ENCODE measurements at places on chromosomes 3 and 15.
A peak's percentile ranks its signal among the peaks of the same experiment; 100 is the strongest.

DNA sequence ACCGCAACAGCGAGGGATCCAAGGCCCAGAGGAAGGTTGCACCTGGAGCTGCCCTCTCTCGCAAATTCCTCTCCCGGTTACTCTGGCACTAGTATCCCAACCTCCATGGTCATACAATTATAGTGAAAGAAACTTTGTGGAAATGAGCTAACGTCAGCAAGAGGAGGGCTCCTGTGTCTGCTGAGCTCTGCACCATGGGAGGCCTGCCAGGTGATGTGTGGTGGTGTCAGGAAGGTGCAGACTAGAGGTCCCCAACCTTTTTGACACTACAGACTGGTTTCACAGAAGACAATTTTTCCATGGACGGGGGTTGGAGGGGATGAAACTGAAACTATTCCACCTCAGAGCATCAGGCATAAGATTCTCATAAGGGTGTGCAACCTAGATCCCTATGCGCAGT, 13.2 kb upstream of the IQCF6 start:
- DNase-seq: no peak

- DNase-seq: no peak
Measured at GRCh38 chr3:45547764-45548680, 46.5 kb upstream of the LIMD1 start.

DNA sequence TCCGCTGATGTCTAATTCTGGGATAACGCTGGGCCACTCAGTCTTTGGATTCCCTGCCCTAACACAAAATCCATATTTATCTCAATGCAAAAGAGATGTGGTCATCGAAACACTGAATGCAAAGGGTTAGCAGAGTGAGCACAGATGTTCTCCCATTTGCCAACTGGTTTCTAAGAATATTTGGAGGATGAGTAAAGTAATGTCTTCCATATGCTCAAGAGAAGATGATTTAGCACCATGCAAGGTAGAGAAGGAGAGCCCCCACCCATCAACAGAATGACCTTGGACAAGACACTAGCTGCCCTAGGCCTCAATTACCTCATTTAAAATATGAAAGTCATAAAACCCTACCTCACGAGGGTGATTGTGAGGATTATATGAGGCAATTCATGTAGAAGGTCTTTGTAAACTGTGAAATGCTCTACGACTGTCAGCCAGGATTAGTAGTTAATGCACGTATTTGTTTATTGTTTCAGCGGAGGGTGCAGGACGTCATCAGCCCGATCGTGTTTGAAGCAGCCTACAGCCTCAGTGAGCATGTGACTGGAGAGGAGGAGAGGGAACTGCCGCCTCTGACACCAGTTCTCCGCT, 232.9 kb upstream of the CTDSPL start:
- no peak for DNase-seq

DNA sequence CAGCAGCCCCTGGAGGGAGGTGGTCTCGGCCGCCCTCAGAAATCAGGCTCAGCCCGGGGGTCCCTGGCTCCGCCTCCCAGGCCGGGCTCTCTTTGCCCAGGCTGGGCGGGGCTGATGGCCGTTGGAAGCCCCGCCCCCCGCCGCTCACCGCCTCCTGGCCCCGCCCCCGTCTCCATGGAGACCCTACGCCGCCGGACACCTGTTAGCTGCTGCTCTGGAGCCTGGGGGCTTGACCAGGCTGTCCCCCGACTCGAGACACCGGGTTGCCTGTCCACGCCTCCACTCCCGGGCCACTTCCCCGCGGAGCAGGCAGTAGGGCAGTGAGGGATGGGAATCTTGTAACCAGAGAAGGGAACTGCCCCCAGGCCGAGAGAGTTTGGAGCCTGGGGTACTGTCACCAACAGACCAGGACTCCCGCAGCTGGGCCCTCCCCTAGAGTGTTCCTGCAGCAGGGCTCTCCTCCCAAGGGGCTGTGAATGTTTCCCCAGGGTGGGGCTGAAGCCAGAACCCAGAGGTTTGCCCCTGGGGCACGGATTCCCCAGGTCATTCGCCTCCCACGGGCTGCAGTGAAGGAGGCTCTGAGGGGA, 27.8 kb upstream of the RPL32 start:
- DNase-seq: peak; percentile 16

GRCh38 chr15:77037388-77038209, 33.3 kb downstream of the TSPAN3 start:
- DNase-seq: no peak

DNA sequence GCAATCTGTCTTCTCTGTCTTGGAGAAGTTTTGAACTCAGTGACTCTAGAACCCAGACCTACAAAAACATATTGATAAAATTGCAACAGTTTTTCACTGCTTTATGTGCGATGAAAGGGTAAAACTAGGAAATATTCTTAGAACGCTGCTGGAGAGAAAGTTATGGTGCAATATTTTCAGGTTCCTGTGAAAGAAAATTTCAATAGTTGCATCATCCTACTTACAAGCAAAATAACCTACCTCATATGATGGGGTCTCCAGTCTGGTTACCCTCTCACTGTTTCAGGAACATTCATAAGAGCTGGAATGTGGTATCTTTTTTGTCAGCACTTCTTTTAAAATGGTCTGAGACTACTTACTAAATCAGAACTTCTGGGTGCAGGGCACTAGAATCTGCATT, 27.1 kb downstream of the GATM start:
- no peak for DNase-seq

- no peak for DNase-seq
Measured at GRCh38 chr15:71658827-71659729, 151.3 kb upstream of the NR2E3 start.

DNA sequence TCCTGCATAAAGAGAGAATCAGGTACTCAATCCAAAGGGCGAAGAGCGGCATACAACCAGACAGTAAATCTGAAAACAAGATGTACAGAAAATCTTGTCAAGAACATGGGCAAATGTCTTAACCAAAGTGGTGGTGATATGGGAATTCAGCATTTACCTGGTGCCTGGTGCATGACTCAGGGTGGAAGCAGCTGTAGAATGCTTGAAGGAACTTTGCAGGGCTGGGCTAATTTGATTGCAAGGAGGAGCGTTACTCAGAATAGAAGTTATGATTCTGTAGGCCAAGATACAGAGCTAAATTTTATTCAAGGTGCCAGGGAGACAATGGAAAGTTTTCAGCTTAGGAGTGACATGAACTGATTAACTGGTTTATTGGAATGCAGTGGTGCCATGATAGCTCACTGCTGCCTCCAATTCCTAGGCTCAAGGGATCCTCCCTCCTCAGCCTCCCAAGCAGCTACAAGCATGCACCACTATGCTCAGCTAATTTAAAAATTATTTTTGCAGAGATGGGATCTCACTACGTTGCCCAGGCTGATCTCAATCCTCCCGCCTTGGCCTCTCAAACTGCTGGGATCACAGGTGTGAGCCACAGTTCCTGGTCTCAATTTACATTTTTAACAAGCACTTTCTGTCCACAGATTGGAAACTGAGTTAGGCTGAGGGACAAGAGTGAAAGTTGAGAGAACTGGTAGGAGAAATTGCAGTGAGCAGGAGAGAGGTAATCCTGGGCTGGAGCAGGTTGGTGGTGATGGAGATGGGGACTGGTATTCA, 91.5 kb upstream of the TBC1D5 start:
- DNase-seq: no peak

DNA sequence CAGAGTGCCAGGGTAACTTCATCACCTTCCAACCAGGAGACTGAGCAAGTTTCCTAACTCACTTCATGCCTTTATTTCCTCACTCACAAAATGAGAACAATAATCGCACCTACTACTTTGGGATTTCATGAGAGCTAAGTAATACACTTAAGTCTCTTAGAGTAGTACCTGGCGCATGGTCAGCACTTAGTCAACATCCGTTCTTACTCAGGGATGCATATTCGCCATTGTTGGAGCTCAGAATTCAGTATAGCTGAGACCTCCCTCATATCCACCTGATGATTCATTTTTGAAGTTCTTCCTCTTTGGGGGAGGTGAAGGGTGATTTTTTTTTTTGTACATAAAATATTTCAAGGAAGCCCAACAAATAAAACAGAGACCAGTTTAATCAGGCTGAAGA, 188.2 kb downstream of the AGBL1 start:
- no peak for DNase-seq

DNA sequence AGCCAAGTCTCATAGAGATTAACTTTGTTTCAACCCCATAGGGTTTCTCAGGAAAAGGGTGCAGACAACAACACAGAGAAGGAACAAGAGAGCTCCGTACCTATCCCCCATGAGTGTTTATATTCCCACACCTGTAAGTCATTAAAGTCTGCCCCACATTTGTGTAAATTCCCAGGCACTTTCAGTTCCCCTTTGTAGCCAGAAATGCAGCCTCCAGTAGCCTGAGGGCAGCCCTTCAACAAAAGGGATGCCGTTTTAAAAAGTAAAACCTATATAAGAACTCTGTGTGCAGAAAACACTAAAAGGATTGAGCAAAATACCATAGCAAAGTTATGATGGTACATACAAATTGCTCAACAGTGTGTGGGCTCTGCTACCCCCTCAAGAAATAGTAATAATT, 59.7 kb upstream of the TMEM108 start:
- no peak for DNase-seq

GRCh38 chr3:114418724-114419543, 125.1 kb downstream of the TIGIT start:
- no peak for DNase-seq

- no peak for DNase-seq
Measured at GRCh38 chr15:23483821-23484299, 36.8 kb upstream of the GOLGA6L2 start.

- DNase-seq: no peak
Measured at GRCh38 chr15:54585063-54585462, 606.8 kb downstream of the UNC13C start.

GRCh38 chr3:5297895-5298294, 110.4 kb downstream of the EDEM1 start:
- DNase-seq: no peak

GRCh38 chr3:107699682-107700081, 176.9 kb downstream of the BBX start:
- DNase-seq: no peak

DNA sequence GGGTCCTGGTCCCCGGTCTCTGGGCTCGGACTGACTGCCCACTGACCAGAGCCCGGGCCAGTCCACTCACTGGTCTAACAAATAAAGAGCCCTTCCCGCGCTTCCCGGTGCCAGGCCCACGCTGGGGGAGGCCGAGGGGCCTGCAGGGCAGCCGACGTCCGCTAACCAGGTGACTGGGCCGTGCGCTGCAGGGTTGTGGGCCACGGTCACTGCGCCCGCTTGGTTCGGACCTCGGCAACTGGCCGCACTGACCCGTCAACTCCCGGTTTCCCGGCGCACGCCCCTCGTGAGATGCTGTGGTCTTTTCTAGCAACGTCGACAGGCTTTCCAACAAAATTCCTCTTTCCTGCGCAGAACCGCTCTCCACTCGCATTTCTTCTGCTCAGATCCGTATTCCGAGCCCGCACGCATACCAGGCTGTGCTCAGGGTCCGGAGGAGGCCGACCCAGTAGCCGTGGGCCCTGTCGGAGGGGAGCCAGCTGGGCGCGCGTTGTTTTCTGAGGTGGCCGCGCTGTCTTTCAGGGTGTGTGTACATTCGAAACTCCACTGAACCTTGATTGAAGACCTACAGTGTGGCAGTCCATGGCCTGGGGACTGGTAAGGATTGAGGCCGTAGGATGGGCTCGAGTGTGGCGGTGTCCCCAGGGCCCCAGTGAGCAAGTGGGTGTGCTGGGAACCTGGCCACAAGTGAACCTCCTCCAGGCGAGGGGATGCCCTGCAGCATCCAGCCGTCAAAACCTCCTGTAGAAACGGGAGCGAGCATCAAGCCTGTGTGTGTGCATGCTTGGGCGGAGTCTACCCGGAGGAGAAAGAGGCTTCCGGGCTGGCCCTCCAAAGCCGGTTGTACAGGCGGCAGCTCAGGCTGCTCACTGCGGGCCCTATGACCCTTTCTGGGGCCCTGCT, 875 bp upstream of the NT5DC2 start:
- DNase-seq: no peak

GRCh38 chr3:101278727-101279126, 41.6 kb downstream of the IMPG2 start:
- no peak for DNase-seq

DNA sequence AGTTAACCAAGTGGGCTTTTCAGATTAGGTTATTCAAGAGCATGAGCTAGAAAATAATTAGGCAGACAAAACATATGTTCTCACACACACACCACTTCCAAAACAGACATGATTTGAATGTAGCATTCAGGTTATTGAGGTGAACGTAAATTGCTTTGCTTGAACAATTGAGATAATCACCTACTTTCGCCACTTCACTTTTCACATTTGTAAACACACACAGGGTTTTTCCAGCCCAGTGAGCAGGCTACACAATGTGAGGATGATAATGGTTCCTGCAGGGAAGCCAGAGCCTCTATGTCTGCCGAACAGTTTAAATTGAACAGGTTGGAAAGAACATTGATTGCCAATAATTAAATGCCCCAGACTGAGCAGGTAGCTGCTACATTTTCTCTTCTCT, 560.8 kb downstream of the OCA2 start:
- DNase-seq: no peak

- no peak for DNase-seq
Measured at GRCh38 chr15:71066983-71067382, 48.3 kb upstream of the THSD4 start.

- DNase-seq: no peak
Measured at GRCh38 chr15:77497110-77497737, 76.5 kb downstream of the HMG20A start.

DNA sequence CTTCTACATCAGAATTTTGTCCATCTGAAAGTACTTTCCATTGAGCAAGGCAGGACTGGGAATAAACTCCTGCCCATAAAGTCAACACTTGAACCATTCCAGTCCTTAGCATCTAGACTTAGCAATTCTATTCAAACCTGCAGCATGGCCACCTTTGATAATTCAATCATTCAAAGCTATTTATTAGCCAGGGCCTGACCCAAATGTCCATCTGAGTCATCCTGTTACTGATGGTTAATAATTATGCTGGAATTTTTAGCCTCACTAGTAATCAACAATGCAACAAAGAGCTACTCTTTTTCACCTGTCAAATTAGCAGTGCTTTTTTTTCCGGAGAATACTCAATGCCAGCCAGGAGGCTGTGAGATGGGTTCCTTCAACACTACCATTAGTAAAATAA, 72.7 kb upstream of the SNRK start:
- DNase-seq: no peak

GRCh38 chr15:71634820-71635560, 175.4 kb upstream of the NR2E3 start:
- no peak for DNase-seq

- DNase-seq: no peak
Measured at GRCh38 chr3:65889707-65890099, 149.0 kb downstream of the MAGI1 start.

DNA sequence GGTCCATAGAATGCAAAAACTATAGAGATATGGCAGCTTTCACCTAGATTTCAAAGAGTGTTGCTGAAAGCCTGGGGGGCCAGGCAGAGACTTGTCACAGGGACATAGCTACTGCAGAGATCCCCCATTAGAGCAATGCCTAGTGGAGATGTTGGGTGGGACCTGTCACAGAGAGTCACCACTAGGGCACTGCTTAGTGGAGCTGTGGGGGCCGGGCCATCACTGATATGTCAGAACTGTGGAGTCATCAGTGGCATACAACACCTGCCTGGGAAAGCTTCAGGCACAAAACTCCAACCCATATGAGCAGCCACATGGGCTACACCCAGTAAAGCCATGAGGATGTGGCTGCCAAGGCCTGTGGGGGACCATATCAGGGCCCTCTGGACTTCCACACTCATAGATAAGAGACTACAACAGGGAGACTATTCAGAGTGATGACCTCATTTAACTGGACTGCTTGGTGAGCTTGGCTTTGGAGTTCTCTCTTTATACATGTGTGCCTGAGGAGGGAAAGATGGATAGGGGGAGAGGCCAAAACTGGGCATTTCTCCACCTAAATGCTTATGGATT, 176.3 kb downstream of the ZNF621 start:
- no peak for DNase-seq

Data from activated T-cell treated with anti-CD3 and anti-CD28 coated beads for 24 hours (primary cell).